Inflammatory macrophage treated with lipopolysaccharide for 4 hours (primary cell): ENCODE measurements at places on chromosomes 13 and 19.

GRCh38 chr13:45849408-45849807 lies 2.1 kb downstream of the SIAH3 start:
- no peak for DNase-seq

- peak; percentile 30 for DNase-seq
Observed at GRCh38 chr19:42468273-42468796, 25.6 kb upstream of the CXCL17 start.

- DNase-seq = no peak
Observed at GRCh38 chr19:38850436-38850975, 720 bp upstream of the HNRNPL start.

DNA sequence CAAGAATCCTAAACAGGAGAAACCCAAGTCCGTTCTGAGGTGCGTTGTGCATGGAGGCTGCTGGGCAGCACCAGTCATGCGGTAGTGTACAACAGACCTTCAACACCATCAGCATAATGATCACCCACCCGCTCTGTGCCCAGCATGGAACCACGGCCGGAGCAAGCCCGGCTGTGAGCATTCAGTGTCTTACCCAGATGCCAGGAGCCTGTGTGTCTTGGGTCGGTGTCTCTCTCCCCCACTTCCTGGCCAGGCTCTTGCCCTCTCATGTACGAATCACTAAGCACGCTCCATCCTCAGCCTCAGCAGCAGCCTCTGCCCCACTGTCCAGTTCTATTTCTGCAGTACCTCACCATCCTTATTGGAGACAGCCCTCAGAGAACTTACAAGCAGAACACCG lies 231.6 kb upstream of the IRS2 start:
- DNase-seq = no peak

GRCh38 chr19:5115771-5116202 lies 146.9 kb downstream of the KDM4B start:
- no peak for DNase-seq

DNA sequence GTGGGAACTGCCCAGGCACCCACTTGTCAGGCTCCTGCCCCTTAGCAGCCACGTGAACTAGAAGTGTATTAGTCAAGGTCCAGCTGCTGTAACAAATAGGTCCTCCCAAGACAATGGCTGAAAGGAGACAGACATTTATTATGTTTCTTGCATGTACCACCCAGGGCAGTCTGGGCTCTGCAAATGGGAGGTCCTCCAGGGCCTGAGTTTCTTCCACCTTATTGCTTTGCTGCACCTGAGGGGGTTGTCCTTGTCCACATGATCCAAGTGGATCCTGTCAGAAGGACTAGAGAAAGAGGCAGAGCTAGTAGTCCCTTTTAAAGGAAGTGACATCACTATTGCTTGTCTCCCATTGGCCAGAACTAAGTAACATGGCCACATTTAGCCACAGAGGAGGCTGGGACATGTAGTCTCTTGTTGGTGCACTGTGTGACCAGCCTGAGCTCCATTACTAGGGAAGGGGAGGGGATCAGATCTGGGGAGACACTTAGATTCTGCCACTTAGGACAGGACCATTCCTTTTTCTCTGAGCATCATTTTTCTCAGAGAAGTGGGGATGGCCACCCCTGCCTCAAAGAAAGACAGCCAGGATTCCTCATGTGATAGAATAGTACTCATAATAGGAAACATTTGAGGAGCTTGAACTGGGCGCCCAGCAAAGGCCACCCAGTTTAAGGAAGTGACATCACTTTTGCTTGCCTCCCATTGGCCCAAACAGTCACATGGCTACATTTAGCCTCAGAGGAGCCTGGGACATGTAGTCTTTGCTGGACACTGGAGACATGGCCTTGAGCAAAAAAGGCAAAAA lies 15.1 kb downstream of the CC2D1A start:
- DNase-seq = peak; percentile 49

DNA sequence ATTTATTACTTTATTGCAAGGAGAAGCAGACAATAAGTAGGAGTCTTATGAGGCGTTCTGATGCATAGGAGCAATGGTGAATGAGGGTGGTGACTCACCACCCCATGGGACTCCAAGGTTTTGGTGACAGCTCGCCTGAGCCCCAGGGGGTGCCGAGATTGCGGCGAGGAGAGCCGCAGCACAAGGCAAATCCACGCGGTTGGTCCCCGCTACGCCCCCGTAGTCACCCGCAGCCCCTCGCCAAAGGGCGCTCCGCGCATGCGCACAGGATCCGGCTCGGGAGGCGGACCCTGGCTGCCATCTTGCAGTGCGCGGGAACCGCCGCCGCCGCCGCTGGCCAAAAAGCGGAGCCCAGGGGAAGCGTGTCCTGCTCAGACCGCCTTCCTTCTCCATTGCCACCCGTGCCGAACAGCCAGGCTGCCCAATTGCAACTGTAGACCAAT lies at the start of gene NAA16:
Gene NAA16 (plus strand): TSS at position 305 of the 443 bp plus-strand sequence. CDS start 262 bp downstream, outside the sequence.
- DNase-seq = peak; percentile 88

DNA sequence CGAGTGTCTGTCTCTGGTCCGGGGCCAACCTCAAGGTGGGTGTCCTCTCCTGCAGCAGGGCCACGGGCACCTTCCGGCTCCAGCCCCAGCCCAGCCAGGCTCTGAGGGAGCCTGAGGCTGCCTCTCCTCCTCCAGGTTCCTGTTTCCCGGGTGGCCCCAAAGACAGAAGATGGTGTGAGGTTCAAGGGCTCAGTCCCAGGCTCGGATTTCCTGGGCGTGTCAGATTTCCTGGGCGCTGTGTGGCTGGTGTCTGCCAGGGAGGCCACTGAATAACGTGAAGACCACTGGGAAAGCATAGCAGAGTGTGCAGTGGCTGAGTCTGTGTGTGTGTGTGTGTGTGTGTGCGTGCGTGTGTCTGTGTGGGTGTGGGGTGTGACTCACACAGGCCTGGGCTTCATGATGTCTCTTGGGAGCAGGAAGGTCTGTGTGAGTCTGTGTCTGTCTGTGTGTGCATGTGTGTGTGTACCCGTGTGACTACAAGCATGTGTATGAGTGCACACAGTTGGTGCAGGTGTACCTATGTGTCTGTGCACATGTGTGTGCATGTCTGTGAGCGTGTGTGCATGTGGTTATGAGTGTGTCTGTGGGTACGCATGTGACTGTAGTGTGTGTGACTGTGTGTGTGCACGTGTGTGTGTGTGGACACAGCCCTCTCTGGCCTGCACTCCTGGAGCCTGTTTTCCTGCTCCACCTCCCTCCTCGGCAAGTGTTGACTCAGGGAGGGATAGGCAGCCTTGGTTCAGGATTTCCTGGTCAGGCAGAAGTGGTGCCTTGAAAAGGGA lies 28.3 kb downstream of the CEBPA start:
- DNase-seq = peak; percentile 77

- peak; percentile 42 for DNase-seq
Observed at GRCh38 chr19:50912727-50913716, 1.8 kb upstream of the KLK4 start.

DNA sequence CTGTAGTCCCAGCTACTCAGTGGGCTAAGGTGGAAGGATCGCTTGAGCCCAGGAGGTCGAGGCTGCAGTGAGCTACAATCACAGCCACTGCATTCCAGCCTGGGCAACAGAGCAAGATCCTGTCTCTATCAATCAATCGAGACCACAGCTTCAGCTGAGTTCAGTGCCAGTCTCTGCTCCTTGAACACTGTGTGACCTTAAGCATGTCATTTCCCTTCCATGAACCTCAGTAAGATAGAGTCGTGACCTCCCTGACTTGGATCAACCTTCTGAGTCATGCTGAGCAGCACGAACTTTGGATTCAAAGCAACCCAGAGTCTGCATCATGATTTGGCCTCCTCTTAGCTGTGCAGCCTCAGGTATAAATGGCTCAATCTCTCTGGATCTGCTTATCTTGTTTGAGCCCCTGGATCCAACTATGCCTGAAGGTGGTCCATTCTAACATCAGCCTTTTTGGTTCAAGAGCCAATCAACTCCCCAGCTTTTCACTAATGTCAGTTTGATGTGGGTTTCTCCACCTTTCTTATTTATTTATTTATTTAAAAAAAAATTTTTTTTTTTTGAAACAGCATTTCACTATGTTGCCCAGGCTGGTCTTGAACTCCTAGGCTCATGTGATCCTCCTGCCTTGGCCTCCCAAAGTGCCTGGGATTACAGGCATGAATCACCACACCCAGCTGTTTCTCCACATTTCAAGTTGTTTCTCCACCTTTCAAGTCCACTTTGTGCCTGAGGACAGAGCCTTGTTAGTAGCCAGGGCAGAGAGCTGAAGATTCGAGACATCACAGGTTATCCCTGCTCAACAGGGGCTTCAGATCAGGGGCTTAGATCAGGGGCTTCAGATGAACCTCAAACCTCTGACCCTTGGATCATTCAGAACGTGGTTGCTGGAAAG lies 26.4 kb downstream of the PTPRS start:
- no peak for DNase-seq

- DNase-seq = peak; percentile 55
Observed at GRCh38 chr13:19864024-19864745, 736 bp upstream of the ZMYM5 start.

- DNase-seq = no peak
Observed at GRCh38 chr19:535017-535835, 3.7 kb downstream of the CDC34 start.

DNA sequence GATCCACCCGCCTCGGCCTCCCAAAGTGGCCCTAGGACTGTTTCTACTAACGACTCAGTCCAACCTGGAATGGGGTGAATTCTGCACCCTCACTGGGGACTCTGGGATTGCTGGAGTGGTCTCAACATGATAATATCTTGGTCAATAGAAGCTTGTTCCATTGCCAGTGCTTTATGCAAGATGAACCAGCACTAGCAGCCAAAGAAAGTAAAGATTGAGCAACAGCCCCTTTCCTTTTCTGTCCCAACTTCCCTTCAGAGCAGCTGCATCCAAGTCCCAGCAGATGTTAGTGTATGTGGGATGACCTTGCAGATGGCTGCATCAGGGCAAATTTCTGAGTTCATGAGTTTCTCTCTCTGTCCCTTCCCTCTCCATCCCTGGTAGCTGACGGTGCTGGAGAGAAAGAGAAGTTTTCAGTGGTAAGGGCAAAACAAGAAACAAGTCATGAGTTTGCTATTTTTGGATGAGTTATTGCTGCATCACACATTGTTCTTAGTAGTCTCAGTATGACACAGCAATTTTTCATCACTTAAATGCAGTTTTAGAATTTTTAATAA lies 183.6 kb upstream of the EDNRB start:
- peak; percentile 73 for DNase-seq

DNA sequence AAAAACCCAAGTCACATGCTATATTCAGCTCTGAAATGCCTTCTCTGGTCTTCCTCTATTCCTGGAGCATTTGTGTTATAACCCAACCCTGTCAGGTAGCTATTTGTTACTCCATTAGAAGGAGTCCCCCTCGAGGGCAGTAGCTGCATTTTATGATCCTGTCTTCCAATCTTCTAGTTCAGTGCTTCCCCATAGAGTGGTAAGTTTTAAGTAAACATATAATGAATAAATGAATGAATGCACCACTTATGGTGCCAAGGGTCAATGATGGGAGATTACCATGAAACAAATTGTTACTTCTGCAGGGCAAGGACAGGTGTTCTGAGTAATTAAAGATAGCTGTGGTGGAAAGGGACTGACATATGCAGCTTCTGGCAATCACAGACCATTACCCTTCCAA lies 4.0 kb downstream of the RASL11A start:
- no peak for DNase-seq

DNA sequence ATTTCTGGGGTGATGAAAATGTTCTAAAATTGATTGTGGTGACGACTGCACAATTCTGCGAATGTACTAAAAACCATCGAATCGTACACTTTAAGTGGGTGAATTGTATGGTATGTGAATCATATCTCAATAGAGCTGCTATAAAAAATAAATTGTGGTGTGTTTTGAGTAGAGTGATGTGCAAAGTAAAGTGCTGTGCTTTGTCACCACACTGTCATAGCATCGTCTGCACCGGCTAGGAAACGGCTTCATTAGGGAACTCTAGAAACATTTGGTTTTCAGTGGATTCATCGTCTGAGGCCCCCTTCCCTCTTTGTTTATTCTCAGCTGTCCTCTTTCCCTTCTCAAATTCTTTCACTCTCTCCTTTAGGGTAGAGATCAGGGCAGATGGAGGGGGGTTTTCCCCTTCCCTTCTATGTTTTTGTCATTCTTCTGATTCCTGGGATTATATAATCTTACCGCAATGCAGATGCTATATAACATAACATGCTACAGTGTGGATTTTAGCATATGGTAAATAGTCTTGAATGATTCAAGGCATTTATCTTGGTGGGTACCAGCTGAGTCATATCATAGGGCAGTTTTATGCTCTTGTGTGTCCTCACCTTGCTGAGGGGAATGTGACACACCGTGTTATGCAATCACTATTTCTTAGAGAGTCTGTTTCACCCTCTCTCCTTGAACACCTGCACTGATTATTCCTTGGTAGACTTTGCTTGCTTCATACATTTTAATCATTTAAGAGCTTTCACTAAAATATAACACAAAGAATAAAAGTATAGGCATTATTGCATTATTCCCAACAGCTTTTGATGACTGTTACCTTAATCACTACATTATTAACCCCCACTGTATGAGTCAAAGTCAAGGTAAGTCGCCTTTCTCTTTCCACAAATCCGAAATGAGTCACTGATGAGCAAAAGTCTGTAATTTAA lies 239.4 kb downstream of the DCLK1 start:
- DNase-seq = no peak

- no peak for DNase-seq
Observed at GRCh38 chr13:23157781-23158180, 23.0 kb upstream of the SGCG start.

GRCh38 chr19:16168465-16169081 lies 4.8 kb downstream of the CIB3 start:
- peak; percentile 69 for DNase-seq

DNA sequence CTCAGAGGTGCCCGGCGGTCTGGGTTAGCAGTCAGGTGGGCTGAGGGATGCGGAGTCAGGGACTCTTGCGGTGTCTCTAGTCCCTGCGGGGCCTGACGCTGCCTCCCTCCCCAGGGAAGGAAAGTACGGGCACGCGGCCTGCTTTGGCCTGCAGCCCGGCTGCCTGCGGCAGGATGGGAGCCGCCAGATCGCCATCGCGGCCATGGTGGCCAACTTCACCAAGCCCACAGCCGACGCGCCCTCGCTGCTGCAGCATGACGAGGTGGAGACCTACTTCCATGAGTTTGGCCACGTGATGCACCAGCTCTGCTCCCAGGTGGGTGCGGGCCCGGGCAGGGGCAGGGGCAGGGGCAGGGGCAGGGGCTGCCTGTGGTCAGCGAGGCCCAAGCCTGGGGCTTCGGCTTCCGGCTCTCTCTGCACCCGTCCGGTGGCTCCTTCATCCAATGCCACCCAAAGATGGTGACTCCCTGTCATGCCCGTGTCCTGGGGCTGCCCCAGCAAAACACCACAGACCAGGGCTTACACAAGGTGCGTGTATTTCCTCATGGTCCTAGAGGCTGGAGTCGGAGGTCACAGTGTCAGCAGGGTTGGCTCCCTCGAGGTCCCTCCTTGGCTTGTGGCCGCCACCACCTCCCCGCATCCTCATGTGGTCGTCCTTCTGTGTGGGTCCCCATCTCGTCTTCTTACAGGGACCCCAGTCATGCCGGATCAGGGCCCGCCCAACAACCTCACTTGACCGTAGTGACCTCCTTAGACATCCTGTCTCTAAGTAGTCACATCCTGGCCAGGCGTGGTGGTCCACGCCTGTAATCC lies 11.3 kb upstream of the ZNF554 start:
- DNase-seq = no peak

DNA sequence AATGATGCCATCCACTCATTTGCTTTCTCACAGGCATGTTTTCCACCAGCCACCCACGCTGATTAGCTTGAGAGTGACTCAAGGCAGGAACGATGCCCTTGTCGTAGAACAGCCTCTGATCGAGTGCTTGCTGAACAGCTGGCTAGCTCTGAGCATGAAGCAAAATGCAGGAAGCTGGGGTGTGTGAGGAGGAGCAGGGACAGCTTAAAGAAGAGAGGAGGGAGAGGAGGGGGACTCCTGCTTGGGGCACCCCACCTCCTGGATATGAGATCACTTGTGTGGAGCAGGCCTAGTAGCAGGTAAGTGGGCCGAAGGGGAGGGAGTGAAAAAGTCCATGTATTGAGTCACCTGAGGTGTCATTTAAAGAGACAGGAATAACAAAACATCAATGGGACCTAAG lies 48.8 kb downstream of the IRS2 start:
- no peak for DNase-seq
